ENCODE measurements at places on chromosomes 2 and 18. TPM values are rescaled to one million over a fixed set of nuclear protein-coding genes. Genes with fewer than 3 reads are reported as not detected.

- peak; percentile 77 for DNase-seq
Observed at GRCh38 chr2:217934321-217935131, 68.3 kb downstream of the TNS1 start.

GRCh38 chr2:636641-637405, 40.4 kb downstream of the TMEM18 start:
- peak; percentile 91 for DNase-seq

Gene POTEI
- 4.5 TPM for total RNA-seq

- DNase-seq: no peak
Observed at GRCh38 chr2:167607731-167608130, 639.7 kb downstream of the STK39 start.

DNA sequence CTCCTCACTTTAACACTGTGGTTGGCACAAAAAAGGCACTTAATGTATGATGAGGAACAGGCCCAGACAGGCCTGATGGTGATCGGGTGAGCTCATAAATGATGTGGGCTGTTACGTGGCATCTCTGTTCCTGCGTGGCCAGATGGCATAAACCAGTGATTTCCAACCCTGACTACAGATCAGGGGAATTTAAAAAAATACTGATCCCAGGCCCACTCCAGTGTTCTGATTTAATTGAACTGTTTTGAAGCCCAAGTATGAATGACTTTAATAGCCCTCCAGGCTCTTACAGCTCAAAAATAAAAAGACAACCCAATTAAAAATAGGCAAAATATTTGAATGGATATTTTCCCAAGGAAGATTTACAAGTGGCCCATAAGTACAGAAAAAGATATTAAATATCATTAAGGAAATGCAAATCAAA, 48.2 kb downstream of the LIPG start:
- DNase-seq: no peak

GRCh38 chr2:177391822-177392372, 676 bp upstream of the AGPS start:
- DNase-seq: no peak

Gene MAB21L4
- total RNA-seq: not detected

GRCh38 chr2:222194669-222195068, 104.1 kb downstream of the PAX3 start:
- DNase-seq: no peak

DNA sequence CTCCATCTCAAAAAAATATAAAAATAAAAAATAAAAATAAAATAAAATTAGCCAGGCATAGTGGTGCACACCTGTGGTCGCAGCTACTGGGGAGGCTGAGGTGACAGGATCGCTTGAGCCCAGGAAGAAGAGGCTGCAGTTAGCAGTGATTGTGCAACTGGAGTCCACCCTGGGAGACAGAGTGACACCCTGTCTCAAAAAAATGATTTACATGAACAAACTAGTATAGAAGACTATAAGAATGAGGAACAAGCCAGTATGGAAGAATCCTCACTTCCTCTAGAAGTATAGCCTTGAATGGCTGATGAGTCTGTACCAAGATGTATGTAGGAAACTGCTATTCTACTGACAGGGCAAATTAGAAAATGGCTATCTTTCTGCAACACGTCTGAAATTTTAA, 10.9 kb downstream of the YES1 start:
- DNase-seq: no peak

GRCh38 chr2:48578313-48578712, 39.3 kb upstream of the GTF2A1L start:
- DNase-seq: no peak
